Hippocampal formation (tissue), 2 donors: ENCODE measurements at places on chromosomes 16 and 17.
A peak's percentile ranks its signal among the peaks of the same experiment; 100 is the strongest.

DNA sequence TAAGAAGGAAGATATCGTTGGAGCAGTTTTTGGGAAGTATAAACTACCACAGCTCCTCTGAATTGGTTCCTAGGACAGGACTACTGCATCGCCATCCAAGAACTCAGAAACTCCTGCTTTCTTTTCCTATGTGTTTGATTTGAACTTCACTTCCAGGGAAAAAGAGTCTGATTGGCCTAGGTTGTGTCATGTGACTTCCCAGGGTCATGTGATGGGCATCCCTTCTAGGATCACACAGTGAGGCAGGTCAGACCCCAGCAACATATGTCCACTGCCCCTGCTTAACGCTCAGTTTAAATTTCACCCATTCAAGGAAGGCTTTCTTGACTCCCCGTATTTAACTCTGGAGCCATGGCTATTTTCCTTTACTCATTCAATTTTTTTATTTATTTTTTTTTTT is 445.2 kb upstream of the SALL1 start:
- DNase-seq = no peak

GRCh38 chr17:21387616-21388015 is 11.5 kb downstream of the KCNJ12 start:
- DNase-seq = no peak

GRCh38 chr16:51522902-51523301 is 371.8 kb upstream of the SALL1 start:
- no peak for DNase-seq

DNA sequence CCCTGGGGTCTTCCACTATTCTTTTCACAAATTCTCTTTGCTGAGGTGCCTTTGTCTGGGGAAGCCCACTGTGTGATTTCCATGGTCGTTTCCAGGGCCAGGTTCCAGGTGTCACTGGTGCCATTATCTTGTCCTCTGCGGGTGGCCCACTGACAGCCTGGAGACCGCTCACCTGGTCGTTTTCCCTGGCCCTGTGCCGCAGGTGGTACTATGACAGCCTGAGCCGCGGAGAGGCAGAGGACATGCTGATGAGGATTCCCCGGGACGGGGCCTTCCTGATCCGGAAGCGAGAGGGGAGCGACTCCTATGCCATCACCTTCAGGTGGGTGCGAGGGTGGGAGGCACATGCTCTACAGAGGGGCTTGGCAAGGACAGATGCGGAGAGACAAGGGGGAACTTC is 98.9 kb downstream of the SDR42E1 start:
- DNase-seq = no peak

GRCh38 chr16:85435700-85436099 is 177.4 kb upstream of the GSE1 start:
- no peak for DNase-seq

- DNase-seq = no peak
Observed at GRCh38 chr17:66387392-66387981, 85.1 kb downstream of the PRKCA start.

DNA sequence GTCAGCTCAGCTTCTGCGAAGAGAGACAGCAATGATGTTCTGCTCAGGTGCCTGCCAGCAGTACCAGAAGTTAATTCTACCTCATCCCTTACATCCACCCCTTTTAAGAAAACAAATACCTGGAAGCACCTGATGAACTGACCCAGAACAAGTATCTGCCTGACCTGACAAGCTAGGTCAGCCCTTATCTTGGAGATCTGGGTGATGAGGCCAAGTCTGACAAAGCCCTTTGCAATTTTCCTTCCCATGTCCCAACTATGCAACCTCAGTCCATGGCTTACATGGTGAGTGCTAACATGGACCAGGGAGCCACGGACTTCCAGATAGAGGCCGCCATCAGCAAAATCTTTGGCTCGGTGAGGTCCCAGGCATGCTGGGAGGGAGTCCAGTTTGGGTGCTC is 3.6 kb downstream of the ACADVL start:
- DNase-seq = no peak

DNA sequence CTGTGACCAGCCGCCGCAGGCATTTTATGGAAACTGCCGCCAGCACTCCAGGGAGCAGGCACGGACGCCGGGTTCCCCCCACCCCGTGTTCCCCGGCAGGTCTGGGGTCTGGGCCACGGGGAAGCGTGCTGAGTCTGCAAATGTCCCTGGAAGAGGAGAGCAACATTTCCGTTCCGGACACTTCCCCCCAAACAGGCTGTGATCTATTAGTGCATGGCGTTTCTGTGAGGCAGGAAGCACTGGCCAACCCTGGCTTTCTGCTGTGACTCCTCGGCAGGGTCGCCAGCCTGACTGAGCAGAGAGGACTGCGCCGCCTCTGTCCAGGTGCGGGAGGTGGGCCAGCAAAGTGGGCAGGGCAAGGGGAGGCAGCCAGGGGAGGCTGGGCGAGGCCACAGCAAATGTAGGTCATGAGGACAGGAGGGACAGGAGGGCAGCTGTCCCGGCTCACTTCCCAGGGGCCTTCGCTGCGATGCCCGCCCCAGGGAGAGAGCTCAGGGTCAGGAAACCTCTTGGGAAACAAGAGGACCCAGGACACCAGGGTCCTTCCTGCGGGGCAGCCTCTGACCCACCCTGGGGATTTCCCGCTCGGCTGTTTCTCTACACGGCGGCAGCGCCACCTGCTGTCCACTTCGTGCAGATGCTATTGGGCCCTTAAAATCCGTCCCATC is 9.5 kb downstream of the FOXF1 start:
- peak; percentile 8 for DNase-seq

DNA sequence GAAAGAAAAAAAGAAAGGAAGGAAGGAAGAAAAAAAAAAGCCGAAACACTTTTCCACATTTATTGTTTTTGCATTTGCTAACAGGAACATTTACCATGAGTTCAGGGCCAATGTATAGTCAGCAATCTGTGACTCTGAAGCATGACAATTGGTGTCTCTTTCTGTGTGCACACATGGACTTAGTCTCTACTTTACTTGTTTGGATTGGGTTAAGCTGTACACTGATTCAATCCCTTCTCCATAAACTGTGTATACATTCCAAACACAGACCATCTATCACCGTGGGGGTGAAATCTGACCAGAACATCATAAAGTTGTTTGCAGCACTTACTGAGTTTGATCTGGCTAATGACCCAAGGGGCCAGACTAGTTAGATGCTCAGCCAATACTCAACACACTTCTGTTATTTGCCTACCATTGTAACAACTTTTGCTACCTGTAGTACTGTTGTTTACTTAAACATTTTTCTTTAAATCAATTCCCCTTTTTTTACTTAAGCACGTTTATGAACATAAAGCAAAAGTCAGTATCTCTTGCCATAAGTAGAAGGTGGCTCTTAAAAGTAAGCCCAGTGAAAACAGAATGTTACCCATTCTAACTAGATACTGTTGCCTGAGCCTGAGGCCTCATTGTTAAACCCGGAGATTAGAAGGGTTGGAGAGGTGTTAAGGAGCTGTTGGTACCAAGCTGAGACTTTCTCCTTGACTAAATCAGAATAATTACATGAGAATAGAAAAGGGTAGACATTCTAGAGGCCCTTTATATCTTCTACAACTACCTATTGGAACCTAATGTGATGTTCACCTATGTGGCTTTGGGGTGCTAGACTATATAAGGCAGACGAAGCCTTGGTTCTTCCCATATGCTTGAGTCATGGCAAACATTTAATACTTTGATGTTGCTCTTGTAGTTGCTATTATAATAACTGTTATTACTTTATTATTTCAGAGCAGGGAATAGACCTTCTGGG is 41.8 kb downstream of the SCNN1B start:
- DNase-seq = no peak

DNA sequence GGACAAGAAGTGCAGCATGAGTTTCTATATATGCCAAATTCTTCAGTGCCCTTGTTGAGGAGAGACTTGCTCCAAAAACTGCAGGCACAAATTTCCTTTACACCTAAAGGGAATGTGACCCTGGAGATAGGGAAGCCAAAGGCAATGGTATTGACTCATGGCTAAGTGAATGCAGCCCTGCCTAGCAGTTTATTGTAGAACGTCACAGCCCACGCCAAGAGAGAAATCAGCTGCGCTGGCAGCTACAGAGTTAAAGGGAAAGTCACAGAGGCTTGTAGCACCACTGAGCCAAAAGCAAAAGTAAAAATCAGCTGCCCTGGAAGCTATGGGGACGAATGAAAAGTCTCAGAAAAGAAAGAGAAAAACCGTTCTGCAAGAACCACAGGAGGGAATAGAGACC is 10.1 kb downstream of the POLR3K start:
- DNase-seq = no peak

GRCh38 chr16:86031141-86031678 is 132.2 kb downstream of the IRF8 start:
- no peak for DNase-seq

- peak; percentile 45 for DNase-seq
Observed at GRCh38 chr17:79777894-79778503, at the start of gene CBX2. Gene CBX2 (plus strand): TSS chr17:79778148. CDS start chr17:79778236, 88 bp downstream.

DNA sequence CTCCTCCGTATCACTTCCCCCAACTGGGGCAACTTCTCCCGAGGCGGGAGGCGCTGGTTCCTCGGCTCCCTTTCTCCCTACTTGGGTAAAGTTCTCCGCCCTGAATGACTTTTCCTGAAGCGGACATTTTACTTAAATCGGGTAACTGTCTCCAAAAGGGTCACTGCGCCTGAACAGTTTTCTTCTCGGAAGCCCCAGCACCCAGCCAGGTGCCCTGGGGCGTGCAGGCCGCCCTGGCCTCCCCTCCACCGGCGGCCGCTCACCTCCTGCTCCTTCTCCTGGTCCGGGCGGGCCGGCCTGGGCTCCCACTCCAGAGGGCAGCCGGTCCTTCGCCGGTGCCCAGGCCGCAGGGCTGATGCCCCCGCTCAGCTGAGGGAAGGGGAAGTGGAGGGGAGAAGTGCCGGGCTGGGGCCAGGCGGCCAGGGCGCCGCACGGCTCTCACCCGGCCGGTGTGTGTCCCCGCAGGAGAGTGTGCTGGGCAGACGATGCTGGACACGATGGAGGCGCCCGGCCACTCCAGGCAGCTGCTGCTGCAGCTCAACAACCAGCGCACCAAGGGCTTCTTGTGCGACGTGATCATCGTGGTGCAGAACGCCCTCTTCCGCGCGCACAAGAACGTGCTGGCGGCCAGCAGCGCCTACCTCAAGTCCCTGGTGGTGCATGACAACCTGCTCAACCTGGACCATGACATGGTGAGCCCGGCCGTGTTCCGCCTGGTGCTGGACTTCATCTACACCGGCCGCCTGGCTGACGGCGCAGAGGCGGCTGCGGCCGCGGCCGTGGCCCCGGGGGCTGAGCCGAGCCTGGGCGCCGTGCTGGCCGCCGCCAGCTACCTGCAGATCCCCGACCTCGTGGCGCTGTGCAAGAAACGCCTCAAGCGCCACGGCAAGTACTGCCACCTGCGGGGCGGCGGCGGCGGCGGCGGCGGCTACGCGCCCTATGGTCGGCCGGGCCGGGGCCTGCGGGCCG is 1.6 kb downstream of the HIC1 start:
- DNase-seq = no peak

- DNase-seq = no peak
Observed at GRCh38 chr17:29331075-29331707, 37.2 kb upstream of the NUFIP2 start.

DNA sequence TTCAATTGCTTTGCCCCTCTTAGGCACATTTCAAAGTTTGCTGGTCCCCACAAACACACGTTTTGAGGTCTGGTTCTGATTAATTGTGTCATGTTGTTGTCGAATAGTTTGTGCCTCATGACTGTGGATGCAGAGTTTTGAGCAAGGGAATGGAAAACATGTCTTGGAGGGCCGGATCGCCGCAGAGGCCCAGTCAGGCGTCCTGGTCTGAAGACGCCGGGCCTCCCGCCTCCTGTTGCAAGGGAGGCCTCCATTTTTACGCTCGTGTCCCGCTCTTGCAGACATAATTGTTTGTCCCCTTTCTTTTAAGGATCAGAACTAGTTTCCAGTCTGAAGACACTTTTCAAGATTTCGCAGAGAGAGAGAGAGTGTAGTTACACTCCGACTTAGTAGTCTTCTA is 3.2 kb downstream of the NTN1 start:
- DNase-seq = no peak

- no peak for DNase-seq
Observed at GRCh38 chr16:80803339-80804055, 901 bp downstream of the CDYL2 start.

- DNase-seq = no peak
Observed at GRCh38 chr16:57689762-57690558, 4.6 kb upstream of the DRC7 start.

- no peak for DNase-seq
Observed at GRCh38 chr16:51057102-51057793, 93.8 kb downstream of the SALL1 start.

DNA sequence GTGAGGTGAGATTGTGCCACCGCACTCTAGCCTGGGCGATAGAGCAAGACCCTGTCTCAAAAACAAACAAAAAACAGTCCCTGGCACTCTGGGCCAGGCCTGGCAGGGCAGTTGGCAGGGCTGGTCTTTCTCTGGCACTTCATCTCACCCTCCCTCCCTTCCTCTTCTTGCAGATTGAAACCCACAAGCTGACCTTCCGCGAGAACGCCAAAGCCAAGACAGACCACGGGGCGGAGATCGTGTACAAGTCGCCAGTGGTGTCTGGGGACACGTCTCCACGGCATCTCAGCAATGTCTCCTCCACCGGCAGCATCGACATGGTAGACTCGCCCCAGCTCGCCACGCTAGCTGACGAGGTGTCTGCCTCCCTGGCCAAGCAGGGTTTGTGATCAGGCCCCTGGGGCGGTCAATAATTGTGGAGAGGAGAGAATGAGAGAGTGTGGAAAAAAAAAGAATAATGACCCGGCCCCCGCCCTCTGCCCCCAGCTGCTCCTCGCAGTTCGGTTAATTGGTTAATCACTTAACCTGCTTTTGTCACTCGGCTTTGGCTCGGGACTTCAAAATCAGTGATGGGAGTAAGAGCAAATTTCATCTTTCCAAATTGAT is 24.8 kb downstream of the STH start:
- DNase-seq = no peak

- no peak for DNase-seq
Observed at GRCh38 chr17:11406716-11407115, 165.7 kb downstream of the SHISA6 start.

- no peak for DNase-seq
Observed at GRCh38 chr17:68326681-68327080, 35.4 kb downstream of the ARSG start.
